ENCODE measurements at places on chromosomes 3 and 15.

DNA sequence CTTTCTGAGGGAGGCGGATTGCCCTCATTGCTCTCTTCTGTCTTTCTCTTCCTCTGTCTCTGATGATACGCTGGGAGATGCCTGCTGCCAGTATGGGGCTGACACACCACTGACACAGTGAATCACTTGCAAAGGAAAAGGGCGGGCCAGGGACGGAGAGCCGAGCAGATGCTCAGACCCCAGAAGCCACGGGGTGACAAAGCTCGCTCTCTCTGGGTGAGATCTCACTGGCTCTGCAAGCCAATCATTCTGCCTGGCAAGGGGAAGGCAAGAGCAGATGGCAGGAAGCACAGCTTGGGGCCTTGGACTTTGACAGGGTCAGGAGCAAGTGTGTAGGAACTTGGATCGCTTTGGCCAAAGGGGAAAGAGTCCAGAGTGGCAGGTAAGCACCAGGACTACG lies 198.7 kb downstream of the NTRK3 start:
- no peak for DNase-seq

DNA sequence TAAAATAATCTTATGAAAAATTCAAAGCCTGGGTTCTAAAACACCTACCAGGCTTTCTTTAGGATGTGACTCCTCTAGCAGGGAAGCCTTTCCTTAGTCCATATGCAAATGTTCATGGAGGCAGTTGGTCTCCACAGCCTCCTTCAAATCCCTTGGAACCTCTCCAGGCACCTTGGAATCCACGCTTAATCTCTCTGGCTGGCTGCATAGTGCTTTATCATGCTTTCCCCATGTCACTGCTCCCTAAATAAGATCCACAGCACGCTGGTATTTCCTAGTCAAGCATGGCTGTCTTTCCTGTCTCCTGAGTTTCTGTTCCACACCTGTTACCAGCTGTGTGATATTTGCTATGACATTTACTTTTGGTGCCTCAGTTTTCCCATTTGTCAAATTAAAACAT lies 71.3 kb downstream of the CLSTN2 start:
- DNase-seq = no peak

DNA sequence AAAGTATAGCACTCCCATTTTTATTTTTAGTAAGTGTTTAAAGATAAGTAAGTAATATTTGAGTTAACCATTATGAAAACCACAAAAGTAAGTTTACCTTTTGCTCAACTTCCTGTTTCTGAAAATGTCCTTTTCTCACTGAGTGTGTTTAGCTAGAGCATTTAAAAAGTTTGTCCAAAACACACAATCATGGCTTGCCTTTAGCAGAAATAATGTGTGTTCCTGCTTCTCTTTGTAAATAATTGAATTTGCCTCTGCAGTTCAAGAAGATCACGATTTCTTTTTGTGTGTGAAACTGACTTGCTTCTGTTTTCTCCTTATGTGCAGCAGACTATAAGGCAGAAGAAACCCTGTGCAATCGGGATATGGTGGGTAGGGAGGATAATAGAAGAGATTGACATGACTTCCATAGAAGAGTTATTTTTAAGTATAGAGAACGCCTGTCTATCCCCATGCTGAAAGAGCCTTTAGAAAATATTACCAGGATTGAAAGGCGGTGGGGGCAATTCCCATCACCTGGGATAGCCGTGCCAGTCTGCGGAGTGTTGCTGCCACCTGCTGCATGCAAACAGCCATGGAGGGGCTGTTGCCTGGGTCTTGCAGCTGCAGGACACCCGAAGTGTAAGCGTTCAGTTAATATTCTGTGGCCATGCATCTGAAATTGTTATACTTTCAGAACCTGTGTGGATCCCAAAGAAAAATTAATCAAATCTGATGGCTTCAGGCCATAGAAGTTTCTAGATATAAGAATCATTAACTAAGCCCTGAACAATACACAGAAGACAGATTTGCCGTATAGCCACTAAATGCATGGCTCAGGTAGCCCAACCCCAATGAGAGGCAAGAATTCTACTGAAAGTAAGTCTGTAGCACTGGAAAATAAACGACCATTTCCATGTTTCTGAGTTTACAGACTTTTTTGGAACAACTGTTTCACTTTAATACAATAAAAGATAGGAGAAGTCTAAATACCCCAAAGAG lies 2.4 kb upstream of the CD96 start:
- DNase-seq = peak; percentile 35

GRCh38 chr15:29517829-29518228 lies 248.2 kb upstream of the NSMCE3 start:
- no peak for DNase-seq

DNA sequence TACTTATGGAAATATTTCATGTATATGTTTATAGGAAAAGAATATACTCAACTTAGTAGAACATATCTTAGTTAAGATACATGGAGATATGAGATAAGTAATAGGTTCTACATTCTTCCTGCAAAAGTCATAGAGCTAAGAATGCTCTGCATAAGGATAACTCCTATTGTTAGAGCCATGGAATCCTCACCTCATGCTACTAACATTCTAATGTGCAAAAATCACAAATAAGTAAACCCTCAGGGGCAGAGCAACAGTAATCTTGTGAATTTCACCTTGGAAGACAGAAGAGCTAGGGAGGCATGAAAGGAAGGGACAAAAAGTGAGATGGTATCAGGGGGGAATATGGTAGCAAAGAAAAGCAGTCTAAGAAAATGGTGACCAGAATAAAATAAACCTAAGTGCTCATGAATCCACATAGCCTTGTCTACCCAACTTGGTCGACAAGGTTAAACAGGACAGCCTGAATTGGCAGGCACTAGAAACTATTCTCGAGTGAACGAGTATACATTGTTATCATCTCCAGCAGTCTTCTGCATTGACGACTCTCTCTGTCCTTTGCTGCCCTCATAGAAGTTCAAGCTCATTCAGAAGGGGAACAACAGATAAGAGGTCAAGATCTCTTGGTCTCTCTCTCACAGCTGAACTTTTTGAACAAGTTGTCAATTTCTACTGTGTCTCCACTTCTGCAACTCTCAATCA lies 52.8 kb downstream of the XRN1 start:
- no peak for DNase-seq

DNA sequence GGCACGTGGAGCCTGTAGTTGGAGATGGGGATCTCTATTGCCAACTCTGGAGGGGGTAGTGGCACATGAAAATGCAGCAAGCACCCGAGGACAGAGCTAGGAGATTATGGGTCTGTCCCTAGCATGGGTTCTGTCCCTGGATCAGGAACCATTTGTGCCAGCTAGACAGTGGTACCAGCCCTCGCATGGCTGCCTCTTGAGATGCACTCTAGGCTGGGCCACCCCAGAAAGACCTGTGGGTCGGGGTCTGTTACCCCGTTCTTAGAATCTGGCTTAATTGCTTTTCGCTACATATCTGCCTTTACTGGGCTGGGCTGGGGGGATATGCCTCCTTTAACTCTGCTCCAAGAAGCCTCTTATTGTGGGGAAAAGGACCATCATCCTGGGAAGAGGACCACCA lies 54.5 kb downstream of the EPHB1 start:
- DNase-seq = no peak

DNA sequence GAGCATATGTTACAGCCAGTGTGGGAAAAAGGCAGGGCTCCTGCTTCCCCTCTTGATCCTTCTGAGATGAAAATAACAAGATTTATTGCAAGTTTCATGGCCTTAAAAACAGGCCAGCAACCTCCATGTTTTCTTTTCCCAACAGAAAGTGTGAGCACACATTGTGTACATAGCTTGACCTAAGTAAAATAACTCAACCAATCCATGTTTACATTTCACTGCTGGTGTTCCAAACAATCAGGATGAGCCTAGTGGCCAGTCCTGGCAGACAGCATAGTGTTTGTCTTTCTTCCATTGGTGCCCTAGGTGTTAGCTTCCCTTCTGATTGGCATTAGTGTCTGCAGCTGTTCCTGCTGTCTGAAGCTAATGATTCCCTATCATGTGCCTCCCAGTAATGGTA lies 847.7 kb downstream of the EPHA3 start:
- no peak for DNase-seq

DNA sequence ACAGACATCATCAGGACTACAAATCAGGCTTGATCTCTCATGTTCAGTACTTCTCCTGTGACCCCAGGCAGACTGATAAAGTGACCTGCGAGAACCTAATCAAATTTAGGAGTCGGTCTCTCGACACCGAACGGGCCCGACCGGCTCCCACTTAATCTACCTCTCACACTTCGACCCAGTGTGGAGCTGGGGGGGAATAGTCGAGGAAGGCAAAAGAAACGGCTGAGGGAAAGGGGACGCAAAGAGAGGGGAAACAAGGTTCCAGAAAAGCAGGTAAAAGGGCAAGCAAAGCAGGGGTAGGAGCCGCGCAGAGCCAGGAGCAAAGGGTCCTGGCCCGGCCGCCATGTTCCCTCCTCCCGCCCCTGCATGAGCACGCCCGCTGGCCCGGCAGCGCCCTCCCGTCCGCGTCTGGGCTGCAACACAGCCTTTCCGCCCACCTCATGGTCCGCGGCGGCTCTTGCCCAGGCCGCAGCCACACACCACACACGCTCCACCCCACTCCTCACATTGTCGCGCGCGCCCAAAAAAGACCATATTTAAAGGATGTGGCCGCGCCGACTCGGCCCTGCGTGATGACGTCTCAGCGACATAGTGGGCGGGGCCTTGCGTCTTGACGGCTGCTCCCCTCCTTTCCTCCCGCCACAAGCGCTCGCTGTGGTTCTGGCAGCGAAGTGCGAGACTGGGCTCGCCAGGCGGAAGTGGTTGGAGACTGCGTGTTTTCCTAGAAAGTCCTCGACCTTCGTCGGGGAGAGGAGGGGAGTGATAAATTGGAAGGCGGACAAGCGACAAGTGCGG lies at the start of gene ICE2:
TSS of gene ICE2 (minus strand) at position 577 of the 795 bp plus-strand sequence. CDS start 1,165 bp downstream, outside the sequence.
- peak; percentile 93 for DNase-seq

DNA sequence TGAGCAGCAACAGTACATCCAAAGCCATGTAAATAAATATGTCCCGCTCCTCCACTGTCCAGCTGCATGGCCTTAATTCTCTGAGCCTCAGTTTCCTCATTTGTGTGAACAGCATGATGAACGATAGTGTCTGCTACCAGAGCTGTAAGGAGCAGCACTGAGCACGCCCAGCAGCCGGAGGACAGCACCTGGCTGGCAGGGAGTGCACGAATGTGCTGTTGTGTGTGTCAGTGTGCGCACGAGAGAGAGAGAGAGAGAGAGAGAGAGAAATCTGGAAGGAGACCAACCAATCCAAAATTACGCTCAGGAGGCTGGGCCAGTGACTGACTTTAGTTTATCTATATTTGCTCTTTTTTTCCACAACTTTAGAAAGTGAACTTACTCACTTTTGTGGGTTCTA lies 26.6 kb upstream of the PLXNA1 start:
- no peak for DNase-seq

DNA sequence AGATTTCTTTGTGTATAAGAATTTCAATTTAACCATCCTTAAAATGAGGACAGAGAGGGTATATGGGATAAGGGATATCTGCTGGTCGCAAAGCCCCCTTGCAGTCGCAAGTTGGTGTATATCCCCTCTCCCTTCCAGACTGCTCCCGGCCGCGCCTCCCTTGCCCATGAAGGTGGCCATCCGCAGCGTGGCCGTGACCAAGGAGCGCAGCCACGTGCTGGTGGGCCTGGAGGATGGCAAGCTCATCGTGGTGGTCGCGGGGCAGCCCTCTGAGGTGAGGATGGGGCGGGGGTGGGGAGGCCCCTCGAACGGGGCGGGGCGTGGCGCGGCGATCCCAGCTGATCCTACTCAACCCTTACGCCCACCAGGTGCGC lies 29.4 kb downstream of the NBEAL2 start:
- DNase-seq = no peak

DNA sequence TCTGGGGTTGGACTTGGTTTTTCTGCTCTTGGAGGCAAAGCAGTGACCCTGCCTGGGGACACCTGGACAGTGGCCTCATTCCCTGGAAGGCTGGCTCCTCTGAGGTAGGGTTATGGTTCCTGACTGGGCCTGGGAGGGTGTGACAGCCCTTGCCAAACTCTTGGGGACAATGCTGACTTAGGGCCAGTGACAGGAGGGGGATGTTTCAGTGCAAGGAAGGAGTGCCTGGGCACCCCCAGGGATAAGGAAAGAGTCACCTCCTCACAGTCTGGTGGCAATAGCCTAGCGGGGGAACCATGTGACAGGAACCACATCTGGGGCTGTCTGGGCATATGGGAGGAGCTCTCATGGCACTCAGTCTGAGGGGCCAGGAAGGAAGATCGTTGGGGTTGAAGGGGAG lies 91.8 kb downstream of the ABHD5 start:
- no peak for DNase-seq

- DNase-seq = no peak
These were observed 51.8 kb downstream of the TMEM108 start for GRCh38 chr3:133089906-133090485.

GRCh38 chr15:82648257-82649103 lies 1.3 kb upstream of the CPEB1 start:
- DNase-seq = no peak

Data from stimulated activated CD8-positive, alpha-beta memory T cell treated with anti-CD3 and anti-CD28 coated beads, Interleukin-7, amount 100 ng/mL, for 1 hour (primary cell).